ENCODE measurements at places on chromosomes 7 and 10.
A peak's percentile ranks its signal among the peaks of the same experiment; 100 is the strongest.

DNA sequence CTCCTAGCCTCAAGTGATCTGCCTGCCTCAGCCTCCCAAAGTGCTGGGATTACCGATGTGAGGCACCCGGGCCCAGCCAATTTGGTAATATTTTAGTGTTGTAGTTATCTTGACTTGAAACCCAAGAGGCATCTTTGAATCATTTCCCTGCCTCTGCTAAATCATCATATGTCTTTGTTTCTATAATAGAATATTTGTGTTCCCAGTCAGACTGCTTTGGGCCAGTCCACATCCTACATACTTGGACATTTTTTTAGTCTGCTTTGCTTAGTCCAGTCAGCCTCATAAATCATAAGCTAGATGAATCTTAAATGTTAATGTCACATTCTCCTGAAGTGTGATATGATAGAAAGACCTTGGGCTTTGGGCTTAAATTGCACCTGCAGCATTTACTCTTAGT, 5.9 kb downstream of the STAM start:
- no peak for DNase-seq

DNA sequence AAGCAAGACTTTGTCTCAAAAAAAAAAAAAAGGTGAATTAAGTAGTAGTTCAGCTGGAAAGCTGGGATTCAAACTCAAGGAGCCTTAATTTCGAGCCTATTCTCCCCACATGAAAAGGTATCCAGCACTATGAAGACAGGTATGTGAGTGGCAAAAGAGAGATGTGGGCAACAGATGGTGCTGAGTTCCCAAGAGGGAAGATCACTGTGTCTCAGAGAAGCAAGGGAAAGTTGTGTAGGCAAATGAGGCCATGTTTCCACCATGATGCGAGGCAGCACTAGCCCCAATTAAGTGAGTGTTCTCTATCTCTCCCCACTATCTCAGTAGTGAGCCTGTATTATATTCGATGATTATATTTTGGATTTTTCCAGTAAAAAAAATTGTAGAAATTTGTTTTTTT, 19.8 kb upstream of the ST7 start:
- DNase-seq: no peak

- peak; percentile 40 for DNase-seq
These were observed 13.7 kb upstream of the MAP3K8 start for GRCh38 chr10:30420266-30420665.

- no peak for DNase-seq
These were observed 279.4 kb upstream of the LYZL1 start for GRCh38 chr10:29009464-29009863.

GRCh38 chr10:71972746-71973695, 8.8 kb downstream of the CHST3 start:
- no peak for DNase-seq
